ENCODE measurements at places on chromosomes 12 and 14. TPM values are rescaled to one million over a fixed set of nuclear protein-coding genes. Genes with fewer than 3 reads are reported as not detected.

ARL1 gene
- total RNA-seq: 97.3 TPM

MYO1A gene
- 0.64 TPM for total RNA-seq

CTSG gene
- 27.3 TPM for total RNA-seq

NEMF gene
- total RNA-seq: 133 TPM

PLEK2 gene
- 1.3 TPM for total RNA-seq

TAS2R8 gene
- total RNA-seq: 0.18 TPM

WSCD2 gene
- 7.6 TPM for total RNA-seq

HOXC12 gene
- not detected for total RNA-seq

EPS8 gene
- 75.7 TPM for total RNA-seq

LRTM2 gene
- 0.35 TPM for total RNA-seq

B3GNT4 gene
- 1.1 TPM for total RNA-seq

SMIM41 gene
- total RNA-seq: 0.35 TPM

DAO gene
- total RNA-seq: 0.53 TPM

ADCY6 gene
- 75.3 TPM for total RNA-seq

DENND5B gene
- 44.0 TPM for total RNA-seq

FLRT2 gene
- total RNA-seq: 256 TPM

LMNTD1 gene
- total RNA-seq: not detected

ERO1A gene
- total RNA-seq: 35.6 TPM

ERP27 gene
- 14.0 TPM for total RNA-seq

FITM1 gene
- 39.1 TPM for total RNA-seq

ZFP36L1 gene
- total RNA-seq: 392 TPM

PMCH gene
- not detected for total RNA-seq

CCDC197 gene
- total RNA-seq: 0.23 TPM

LRCOL1 gene
- total RNA-seq: 1.6 TPM

MUCL1 gene
- not detected for total RNA-seq

ARG2 gene
- 42.2 TPM for total RNA-seq

METTL1 gene
- total RNA-seq: 10.3 TPM

IFNG-AS1 gene
- 0.70 TPM for total RNA-seq

MYBPC1 gene
- 337 TPM for total RNA-seq

TBX3 gene
- total RNA-seq: 87.9 TPM

EFS gene
- total RNA-seq: 35.5 TPM

MYO1H gene
- 0.53 TPM for total RNA-seq

PSME2 gene
- total RNA-seq: 85.5 TPM

IL31 gene
- not detected for total RNA-seq

NOS1 gene
- 3.9 TPM for total RNA-seq

MIPOL1 gene
- 16.2 TPM for total RNA-seq

GDF3 gene
- total RNA-seq: 0.64 TPM

ABCC9 gene
- 49.5 TPM for total RNA-seq

CMA1 gene
- not detected for total RNA-seq

ASCL1 gene
- total RNA-seq: 0.23 TPM
